ENCODE measurements at places on chromosomes 4 and X.

GRCh38 chr4:60724623-60725022 lies 475.5 kb upstream of the ADGRL3 start:
- no peak for DNase-seq

GRCh38 chrX:17470136-17470535 lies 95.1 kb downstream of the NHS start:
- no peak for DNase-seq

GRCh38 chrX:125475482-125475881 lies 155.8 kb downstream of the TEX13C start:
- no peak for DNase-seq

GRCh38 chr4:1010395-1011021 lies 918 bp upstream of the FGFRL1 start:
- DNase-seq, result no peak

GRCh38 chrX:18146954-18147353 lies 73.7 kb downstream of the BEND2 start:
- DNase-seq, result no peak

GRCh38 chr4:142353149-142353738 lies 492.9 kb downstream of the INPP4B start:
- no peak for DNase-seq

DNA sequence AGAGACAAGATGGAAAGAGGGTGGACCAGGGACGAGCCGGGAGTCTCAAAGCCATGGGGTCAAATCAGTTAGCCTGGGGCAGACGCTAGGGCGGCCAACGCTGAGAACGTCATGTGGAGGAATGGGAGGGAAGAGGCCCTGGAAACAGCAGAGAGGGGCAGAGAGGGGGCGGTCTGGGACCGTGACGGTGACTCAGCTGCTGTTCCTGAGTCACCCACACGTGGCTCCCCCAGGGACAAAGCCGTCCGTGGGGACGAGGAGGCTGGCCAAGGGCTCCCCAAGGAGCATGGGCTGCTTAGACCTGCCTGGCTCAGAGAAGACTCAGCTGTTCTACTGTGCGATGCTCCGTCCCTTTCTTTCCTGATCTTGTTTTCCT lies 108.4 kb upstream of the LRPAP1 start:
- no peak for DNase-seq

DNA sequence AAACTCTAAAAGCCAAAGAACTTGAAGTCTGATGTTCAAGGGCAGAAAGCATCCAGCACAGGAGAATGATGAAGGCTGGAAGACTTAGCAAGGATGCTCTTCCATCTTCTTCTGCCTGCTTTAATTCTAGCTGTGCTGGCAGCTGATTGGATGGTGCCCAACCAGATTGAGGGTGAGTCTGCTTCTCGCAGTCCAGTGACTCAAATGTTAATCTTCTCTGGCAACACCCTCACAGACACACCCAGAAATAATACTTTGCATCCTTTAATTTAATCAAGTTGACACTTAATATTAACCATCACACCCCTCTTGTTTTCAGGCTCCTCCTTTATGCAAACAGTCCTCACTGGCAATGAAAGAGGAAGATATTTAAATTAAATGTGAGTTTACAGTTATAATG lies 321.7 kb downstream of the TEX13C start:
- no peak for DNase-seq

- DNase-seq, result no peak
Observed at GRCh38 chr4:119726505-119726904, 97.9 kb upstream of the PDE5A start.

DNA sequence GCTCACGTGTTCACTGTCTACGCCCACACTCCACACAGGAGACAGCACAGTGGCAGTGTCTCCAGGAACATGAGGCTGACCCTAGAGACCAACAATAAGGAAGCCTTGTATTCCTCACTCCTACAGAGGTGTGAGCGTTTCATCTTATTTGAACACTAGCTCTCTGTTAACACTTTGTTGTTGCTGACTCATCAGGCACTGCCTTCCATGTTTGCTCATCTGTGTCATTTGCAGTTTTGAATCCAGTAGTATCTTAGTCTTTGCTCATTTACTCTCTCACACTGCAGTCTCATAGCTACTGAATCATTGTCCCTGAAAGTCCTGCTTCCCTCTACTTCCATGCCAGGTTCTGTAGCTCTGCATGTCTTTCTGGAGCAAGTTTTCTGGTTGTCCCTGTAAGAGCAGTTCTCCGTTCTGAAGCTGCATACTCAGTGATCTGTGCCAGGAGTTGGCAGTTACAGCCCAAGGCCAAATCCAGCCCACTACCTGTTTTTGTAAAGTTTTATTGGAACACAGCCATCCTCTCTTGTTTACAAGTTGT lies 80.3 kb upstream of the DCLK2 start:
- DNase-seq, result no peak

DNA sequence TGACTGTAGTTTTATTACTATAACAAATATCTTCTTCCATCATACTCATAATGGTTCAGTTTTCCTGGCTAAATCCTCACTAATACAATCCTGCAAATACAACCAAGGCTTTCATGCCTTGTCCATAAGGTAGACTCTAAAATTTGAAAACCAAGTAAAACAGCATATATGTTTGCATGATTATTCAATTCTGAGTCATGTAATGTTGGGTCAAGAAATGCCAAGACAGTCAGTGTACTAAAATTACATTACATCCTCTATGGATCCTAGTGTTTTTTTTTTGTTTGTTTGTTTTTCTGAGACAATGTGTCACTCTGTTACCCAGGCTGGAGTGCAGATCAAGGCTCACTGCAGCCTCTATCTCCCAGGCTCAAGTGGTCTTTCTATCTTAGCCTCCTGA lies 38.6 kb upstream of the TEX13D start:
- DNase-seq, result no peak

- DNase-seq, result no peak
Observed at GRCh38 chr4:169282429-169283113, 11.8 kb upstream of the SH3RF1 start.

DNA sequence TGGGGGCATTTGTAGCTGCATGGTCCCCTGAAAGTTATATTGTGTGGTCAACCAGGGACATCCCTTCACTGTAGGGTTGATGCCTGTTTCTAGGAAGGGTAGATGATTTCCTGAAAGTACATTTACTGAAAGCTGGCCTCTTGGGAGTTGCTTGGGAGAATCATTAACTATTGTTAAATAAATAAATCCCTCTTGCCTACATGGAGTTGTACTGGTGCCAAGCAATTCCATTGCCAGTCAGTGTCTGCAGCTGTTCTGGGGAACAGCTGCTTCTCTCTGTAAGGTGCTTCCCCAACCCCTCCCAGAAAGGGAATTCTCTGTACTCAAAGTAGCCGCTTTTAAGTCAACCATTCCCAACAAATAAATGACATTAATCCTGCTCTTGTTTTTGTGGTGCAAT lies 51.1 kb downstream of the C4orf51 start:
- no peak for DNase-seq

DNA sequence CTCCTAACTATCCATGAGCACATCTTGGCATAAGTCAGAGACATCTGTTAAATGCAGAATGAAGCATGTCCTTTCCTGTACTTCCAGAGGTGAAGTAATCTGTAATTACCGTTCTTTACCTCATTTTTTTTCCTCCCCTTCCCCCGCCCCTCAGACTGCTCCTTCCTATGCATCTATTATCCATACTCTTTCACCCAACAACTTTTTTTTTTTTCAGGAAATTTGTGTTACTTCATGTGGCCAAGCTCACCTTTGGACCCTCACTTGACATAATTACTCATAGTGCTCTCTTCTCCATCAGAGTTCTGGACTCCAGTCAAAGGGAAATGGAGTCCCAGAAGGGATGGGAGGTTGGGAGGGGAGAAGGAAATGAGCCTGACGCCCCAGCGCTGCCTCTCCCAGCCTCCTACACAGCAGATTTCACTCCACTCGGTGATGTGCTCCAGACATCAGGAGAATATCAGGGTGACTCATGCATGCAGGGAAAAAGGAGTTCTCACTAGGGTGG lies 568.8 kb downstream of the STIM2 start:
- DNase-seq, result no peak

DNA sequence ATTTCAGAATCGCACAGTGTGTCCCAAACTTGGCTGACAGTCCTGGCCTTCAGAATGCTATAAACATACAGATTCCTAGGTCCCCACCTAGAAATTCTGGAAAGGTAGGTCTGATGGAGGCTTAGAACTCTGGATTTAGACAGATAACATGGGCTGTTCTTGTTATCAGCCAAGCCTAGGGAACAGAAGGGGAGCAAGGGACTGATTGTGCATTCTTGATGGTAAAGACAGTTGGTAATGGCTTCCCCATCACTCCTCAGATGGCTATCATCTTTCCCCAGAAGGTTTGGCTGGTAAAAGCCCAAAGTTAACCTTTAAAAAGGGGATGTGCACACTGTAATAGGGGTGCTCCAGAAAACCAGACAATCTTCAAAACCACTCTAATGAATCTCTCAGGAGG lies 35.7 kb downstream of the DIPK2B start:
- no peak for DNase-seq

- no peak for DNase-seq
Observed at GRCh38 chr4:189779281-189779980, 161.2 kb upstream of the FRG1 start.

DNA sequence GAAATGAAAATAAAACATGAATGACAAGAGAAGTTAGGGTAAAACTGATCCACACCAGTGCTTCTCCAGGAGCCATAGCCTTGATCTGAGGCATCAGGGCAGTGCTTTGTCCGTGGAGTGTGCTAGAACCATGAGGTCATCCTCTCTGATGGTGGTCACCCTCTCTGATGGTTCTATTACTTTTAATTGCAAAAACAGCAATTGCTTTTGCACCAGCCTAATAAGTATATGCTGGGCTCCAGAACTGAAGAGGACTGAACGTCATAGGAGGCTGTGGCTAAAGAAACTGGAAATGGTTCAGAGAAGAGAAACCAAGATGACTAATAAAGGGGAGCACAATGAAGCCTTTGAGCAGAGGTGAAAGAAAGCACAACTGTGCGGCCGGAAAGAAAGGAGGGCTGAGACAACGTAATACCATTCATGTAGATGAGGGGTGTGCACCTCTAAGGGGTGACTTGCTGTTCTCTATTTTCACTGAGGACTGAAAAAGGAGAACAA lies 17.0 kb upstream of the TMEM154 start:
- no peak for DNase-seq

DNA sequence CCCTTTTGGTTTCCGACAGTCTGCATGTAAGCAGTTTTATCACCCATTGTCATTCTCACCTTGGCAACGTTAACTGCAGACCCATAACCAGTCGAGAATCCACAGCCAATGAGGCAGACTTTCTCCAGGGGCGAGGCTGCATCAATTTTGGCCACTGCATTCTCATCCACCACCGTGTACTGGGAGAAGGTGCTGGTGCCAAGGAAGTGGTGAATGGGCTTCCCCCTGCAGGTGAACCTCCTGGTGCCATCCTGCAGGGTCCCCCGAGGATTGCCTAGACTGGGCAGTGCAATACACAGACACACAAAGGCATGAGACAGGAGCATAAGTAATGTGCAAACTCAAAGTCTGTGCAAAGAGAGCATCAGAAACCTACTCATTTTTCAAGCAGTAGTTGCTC lies 5.4 kb downstream of the ADH1B start:
- no peak for DNase-seq

DNA sequence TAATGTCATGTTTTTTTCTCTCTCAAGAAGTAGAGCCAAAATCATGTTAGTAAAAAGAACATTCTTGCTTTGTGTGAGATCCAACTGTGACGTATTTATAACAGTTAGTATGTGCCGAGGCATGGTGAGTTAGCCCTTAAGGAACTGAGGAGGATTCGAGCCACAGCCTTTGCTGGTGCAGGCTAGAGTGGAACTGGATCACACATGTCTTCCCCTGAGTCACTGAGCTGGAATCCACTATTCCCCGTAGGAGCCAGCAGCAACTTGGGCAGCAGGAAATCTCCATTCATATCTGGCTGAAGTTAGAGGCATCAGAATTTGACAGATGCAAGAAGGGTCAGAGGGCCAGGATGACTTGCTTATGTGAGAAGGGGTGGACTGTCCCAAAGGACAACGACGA lies 144.6 kb upstream of the KIT start:
- peak; percentile 92 for DNase-seq

- no peak for DNase-seq
Observed at GRCh38 chrX:53263597-53264094, 17.7 kb downstream of the IQSEC2 start.

- no peak for DNase-seq
Observed at GRCh38 chr4:175536852-175537453, 275.1 kb downstream of the GPM6A start.

GRCh38 chrX:56125946-56126345 lies 106.2 kb upstream of the KLF8 start:
- no peak for DNase-seq

- no peak for DNase-seq
Observed at GRCh38 chrX:46580613-46581012, 7.0 kb downstream of the CHST7 start.
